ENCODE measurements at places on chromosomes 12 and 14.
A peak's percentile ranks its signal among the peaks of the same experiment; 100 is the strongest.

GRCh38 chr14:56896922-56897321 is 86.6 kb upstream of the OTX2 start:
- DNase-seq: no peak

GRCh38 chr12:63777340-63777739 is 2.4 kb upstream of the RXYLT1 start:
- DNase-seq: no peak

GRCh38 chr12:101021442-101021841 is 188.6 kb downstream of the SLC5A8 start:
- DNase-seq: no peak

DNA sequence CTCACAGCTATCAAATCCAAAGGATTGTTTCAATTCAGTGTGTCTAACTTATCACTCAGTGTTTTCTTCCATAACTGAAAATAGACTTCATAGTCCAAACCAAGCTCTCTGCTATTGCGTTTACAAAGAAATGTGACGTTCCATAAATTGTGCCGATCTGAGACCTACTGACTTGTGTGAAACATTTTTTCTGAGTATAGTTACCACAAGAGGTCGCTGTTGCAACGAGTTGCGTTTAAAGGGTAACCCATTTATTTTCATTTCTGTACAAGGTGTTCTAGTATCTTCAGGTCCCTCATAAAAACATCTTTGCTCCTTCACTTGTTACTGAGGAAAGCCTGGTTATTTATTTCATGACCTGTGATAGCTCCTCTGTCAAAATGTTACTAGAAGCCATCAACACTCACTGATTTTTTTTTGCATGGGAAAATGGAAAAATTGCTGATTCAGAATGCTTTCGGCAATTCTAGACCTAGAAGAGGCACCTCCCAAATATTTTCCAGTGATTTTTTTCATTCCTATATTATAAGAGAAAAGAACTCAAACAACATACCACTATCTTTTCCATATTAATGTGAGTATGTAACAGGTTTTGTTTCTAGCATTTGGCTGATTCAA is 60.9 kb upstream of the OR4E1 start:
- DNase-seq: peak; percentile 23

GRCh38 chr14:75469606-75470237 is 41.9 kb downstream of the JDP2 start:
- DNase-seq: no peak
